ENCODE measurements at places on chromosomes 3 and 15.

DNA sequence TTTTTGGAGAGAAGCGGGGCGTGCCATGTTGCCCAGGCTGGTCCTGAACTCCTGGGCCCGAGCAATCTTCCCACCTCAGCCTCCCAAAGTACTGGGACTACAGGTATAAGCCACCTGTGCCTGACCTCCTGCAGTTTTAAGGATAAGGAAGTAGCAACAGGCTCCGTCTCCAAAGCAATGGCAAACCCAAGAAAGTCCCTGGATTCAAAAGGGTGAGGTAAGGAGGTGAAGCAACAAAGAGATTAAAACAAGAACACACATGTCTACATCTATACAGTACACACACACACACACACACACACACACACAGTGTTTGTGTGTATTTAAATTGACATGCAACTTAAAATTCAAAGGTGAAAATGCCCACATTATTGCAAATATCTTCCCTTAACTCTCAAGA is 58.9 kb downstream of the ABCC5 start:
- no peak for DNase-seq

GRCh38 chr3:49339581-49339940 is 292 bp downstream of the USP4 start:
- DNase-seq: peak; percentile 13

DNA sequence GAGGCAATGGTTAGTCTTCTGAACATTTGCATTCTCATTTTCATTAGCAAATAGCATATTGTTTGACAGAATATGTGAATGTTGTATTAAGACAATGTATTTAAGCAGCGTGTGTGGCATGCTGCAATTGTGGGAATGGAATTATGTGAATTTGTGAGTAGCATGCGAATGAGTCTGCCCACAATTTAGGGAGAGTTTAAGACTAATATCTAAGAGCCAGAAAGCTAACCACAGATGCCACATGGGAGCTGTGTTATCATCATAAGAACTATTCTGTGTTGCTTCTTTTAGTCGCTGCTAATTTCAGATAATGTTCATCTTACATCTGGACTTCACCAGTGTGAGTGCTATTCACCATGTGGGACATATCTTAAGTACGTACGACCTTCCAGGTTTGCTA is 494.5 kb downstream of the RBMS3 start:
- DNase-seq: no peak

DNA sequence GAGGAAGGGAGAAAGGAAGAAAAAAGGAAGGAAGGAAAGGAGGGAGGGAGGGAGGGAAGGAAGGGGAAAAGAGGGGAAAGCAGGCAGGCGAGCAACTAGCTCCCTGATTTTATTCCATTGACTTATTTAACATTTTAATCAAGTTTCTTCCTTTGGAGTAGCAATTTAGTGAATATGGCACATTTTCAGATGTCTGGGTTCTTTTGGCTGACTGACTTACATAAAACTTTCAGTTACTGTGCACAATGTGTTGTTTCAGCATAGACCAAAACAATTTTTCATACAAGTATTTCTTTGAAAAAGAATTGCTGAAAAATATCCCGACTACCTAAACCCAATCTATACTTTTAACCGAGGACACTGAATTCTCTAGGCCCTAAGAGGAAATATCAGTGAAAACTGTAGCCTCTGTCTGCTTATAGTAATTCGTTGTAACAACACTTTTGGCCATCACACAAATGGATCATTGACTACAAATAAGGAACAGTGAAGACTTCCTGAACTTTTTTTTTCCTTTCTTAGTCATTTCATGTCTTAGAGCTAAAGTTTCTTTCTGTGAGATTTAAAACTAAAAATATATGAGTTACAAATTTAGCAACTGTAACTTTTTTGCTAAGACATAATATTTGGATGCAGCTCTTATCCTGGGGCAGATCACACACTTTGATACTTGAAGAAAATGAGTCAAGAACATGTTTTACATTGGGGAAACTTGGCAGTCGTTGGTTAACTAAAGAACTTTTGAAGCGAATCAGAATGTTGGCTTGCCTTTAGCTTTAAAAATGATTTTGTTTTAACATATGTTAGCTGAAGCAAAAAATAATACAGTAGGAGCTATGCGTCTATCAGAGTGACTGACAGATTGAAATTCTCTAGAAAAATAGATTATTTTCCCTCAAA is 79.6 kb downstream of the SOX2 start:
- DNase-seq: no peak

- DNase-seq: no peak
These were observed 125.0 kb downstream of the ANO10 start for GRCh38 chr3:43496740-43497375.

DNA sequence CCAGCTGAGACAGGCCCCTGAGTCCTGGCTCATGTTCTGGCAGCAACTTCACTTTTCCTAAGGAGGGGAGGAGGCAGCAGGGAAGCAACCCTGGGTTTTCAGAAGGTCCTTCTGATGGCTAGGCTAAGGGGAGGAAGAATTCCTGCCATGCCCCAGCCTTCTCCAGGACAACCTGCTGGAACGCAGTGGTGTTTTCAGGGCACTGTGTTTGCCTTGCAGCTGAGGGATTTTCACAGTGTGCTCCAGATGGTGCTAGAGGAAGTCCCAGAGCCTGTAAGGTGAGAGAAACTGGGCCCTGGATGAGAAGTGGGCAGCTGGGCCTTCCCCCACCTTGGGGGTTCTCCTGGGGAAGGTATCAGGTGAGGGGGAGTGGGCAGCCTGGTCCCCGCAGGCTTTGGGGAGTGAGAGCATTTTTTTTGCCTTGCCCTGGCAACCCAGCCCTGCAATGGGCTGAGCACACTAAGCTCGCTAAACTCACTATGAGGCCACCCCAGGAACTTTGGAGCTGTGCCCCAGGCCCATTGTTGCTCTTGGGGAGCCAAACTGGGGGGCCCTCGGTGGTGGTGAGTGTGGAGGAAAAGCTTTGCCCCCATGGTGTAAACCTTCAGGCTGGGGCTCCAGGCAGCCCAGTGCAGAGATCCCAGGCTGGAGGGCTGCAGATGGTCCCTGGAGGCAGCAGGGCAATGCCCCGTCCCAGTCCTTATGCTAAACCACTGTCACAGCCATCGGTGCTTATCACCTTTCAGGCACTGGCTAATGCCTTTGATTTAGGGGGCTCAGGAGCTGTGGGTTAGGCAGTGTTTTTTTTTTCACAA is 41.1 kb downstream of the ACAA1 start:
- no peak for DNase-seq

GRCh38 chr3:137174514-137174913 is 216.7 kb downstream of the IL20RB start:
- no peak for DNase-seq

Data from stimulated activated CD8-positive, alpha-beta memory T cell treated with anti-CD3 and anti-CD28 coated beads, Interleukin-2, amount 100 ng/mL, for 1 hour (primary cell).